NCI-H1694 treated with DMSO at 0.1 percent for 48 hours (cell line): ENCODE measurements at places on chromosomes 3 and 15.

- DNase-seq = no peak
Measured at GRCh38 chr3:171358881-171359198, 101.4 kb downstream of the TNIK start.

DNA sequence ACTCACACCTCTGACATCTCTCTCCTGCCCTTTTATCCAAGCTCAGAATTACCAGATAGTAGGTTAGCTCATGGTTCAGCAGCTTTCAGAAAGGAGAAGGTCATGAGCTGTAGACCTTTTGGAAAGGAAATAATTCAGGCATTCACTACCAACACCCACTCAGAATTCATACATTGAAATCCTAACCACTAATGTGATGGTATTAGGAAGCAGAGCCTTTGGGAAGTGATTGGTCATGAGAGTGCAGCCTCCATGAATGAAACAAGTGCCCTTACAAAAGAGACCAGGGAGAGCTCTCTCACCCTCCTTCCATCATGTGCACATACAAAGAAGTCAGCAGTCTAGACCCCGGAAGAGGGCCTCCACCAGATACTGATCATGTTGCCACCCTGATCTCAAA, 315.8 kb upstream of the CCDC54 start:
- DNase-seq = no peak

- DNase-seq = no peak
Measured at GRCh38 chr3:35291471-35292236, 347.7 kb upstream of the ARPP21 start.

DNA sequence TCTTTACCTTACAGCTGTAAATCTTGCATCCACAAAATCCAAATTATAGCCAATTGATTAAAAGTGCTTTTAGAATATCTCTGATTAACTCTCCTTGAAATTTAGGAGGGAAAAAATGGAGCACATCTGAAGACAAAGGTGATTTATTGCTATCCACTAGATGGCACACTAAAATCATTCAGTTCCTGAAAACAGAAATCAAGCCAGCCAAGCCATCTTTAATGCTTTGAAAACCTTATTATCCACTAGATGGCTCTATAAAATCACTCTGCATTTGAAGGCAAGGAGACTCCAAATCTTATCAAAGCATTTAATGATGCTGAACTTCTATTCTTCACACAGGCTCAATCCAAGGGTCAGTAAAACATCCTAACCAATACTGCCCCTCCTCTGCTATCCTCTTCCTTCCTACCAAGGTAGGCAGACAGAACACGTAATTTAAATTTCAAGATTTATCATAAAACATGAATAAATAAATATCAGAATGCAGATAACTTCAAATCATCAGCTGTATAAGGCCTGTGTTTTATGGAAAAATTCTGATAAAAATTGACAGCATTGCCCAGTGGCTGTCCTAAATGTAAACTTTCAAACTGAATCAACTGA, 48.4 kb downstream of the GOLIM4 start:
- DNase-seq = peak; percentile 91

- DNase-seq = no peak
Measured at GRCh38 chr15:53193149-53193548, 403.0 kb upstream of the ONECUT1 start.
